ENCODE measurements at places on chromosomes 5 and 9.
A peak's percentile ranks its signal among the peaks of the same experiment; 100 is the strongest.

DNA sequence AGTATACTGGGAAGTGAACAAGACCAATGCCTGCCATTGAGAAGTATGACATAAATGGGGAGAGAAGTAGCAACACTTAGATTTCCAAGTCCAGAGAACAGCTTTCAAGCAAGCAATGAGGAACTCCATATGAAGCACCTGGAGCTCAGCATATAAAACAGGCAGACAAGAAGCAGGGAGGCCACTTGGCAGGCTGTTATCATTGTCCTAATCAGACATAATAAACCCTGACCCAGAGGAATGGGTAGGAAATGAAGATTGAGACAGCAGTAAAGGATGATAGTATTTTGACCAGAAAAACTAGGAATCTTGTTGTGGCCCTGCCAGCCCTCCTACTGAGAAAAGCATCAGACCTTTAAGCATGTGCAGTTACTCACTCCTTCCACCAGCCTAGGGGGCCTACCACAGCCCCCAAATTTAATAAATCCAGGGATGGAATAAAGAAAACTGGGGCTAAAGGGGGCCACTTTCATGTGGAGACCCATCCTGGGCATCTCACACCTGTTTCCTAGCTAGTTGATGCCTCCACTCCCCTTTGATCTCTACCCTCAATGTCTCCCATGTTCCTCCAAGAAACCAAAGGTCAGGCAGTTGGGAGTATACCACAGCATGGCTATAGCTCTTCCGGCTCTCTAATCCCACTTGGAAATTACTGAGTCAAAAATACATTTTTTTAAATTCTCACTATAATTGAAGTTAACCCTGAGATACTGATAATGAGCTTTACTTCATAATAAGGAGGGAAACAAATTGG lies 135.1 kb downstream of the SIL1 start:
- DNase-seq: no peak

DNA sequence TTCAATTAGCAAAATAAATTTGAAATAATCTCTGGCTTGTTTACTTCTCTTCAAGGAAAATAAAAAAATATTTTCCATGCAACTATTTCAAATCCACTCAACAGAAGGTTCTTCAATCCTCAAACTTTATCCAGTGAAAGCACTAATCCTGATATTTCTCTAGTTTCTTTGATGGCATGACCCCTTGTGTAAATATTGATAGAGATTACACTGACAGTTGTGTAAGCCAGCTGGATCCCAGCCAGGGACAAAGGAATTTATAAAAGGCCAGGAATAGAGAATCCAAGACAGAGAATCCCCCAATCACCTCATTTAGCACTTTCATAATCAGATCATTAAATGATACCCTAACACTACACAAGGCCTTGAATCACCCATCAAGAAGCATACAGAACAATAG lies 135.2 kb downstream of the GNA14 start:
- no peak for DNase-seq

DNA sequence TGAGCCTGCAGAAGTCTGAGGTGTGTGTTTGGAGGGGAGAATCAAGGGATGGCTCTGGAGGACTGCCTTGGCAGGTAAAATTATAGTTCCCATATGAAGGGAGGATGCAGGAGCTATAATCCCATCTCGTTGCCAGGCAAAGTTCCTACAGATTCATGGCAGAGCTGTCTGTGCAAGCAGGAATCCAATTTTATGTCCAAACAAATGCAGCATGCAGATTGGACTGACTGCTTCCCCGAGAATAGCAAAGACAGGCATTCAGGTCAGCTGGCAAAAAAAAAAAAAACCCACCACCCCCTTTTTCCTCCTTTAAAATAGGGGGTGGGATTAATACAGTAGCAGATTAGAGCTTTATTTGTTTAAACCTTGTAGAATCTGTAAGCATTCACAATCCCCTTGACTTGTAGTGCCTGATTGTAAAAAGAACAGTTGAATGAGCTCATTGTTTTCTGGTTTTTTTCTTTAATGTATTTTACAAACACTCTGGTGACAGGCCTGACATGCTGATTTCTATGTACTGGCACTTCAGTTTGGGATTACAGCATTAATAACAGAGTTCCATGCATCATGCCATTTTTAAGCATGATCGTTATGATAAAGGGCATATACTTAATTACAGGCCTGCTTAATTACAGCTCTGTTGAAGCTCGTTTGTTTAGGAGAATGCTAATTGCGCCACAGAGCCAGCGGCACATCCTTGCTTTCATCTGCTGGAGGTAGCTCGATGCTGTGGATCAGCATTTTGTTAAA lies 141.4 kb upstream of the LMX1B start:
- no peak for DNase-seq

DNA sequence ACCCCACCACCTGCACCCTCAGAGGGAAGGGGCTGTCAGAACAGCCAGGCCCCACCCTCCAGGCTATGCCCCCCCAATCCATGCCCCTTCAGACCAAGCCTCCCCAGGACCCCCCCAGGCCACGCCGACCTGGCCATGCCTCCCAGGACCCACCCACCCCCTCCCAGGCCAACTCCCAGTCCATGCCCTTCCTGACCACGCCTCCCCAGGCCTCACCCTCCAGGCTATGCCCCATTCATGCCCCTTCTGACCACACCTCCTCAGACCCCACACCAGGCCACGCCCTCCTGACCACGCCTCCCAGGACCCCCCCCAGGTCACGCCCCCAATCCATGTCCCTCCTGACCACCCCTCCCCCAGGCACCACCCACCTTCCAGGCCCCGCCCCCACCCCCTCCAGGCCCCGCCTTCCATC lies 27.6 kb downstream of the TPPP start:
- DNase-seq: no peak

DNA sequence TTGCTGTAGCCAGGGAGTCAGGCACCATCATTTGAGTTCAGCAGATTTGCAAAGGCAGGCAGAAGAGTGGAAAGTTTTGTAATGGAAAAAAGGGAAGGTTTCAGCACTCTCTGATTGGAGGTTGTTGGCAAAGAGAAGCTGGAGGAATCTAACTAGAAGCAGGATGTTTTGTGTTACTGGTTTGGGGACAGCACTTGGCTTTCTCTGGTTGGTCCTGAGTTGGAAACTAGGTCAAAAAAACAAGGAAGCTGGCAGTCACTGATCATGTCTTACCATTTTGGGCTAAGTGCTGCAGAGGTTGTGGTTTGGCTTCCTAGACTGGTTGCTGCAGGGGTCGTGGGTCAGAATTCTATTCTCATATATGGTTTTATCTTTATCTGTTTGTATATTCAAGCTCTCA lies 189.8 kb downstream of the DRD1 start:
- peak; percentile 72 for DNase-seq

- no peak for DNase-seq
These were observed 85.2 kb downstream of the BASP1 start for GRCh38 chr5:17302604-17303003.

- no peak for DNase-seq
These were observed 69.9 kb upstream of the SLC1A1 start for GRCh38 chr9:4420351-4420750.

GRCh38 chr9:2026220-2026997 lies 11.3 kb downstream of the SMARCA2 start:
- DNase-seq: no peak

DNA sequence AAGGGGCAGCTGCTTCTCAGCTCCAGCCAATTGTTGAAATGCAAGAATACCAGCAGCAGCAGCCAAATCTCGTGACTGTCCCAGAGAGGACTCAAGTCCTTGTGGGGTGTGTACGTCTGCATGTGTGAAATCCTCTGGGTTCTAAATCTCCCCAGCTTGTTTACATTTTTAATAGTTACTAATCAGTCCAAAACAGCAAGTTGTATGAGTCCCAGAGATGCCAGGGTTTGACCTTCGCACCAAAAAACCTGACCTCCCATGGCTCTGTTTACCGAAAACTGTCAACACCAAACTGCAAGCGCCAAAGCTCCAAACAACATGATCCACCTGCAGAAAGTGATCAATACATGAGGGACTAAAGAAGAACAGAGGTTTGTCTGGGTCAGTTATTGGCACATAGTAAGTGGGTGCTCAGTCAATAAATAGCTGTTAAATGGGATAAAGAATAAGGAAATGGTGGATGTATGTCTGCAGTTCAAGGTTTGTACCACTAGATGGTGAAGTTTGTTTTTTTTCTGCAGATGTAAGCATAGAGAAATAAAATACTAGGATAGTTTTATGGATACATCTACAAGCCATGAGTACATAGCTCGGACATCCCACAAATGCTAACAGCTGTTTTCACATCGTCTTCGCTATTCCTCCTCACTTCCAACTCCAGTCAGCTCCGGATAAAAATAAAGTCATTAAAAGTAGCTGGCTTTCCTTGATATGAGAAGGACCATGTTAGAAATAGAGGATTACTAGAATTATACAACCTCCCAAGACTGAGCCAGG lies 85.3 kb upstream of the ADRB2 start:
- DNase-seq: no peak

DNA sequence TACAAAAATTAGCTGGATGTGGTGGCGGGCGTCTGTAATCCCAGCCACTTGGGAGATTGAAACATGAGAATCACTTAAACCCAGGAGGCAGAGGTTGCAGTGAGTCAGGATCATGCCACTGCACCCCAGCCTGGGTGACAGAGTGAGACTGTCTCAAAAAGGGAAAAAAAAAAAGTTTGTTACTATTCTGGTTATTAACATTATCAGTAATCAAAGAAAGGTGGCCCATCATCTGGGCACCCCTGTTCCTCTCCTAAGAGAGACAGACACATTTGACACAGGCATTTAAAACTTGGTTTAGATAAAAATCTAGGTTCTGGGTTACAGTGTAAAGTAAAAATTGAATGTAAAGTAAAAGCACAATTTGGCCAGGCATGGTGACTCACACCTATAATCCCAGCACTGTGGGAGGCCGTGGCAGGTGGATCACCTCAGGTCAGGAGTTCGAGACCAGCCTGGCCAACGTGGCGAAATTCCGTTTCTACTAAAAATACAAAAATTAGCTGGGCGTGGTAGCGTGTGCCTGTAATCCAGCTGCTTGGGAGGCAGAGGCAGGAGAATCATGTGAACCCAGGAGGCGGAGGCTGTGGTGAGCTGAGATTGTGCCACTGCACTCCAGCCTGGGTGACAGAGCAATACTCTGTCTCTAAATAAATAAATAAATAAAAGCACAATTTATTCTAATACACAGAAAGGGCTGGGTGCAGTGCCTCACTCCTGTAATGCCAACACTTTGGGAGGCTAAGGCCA lies 16.7 kb upstream of the PHYHD1 start:
- DNase-seq: no peak

DNA sequence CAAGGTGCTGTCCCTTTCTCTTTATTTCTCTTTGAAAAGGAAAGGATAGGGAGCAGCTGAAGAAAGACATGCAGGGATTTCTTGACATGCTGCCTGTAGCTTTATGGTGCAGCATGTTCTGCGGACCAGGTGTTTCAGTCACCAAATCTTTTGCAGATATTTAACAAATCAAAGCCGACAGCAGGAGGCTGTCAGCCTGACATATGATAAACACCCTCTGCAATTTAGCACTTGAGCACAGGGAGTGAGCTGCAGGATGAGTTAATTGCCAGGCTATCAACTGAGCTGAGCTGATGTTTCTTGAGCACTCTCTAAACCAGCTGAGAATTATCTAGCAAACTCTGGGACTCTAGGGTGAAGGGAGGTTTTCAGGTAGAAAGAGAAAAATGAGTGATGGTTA lies 212.8 kb upstream of the ATP10B start:
- DNase-seq: no peak

- no peak for DNase-seq
These were observed 125.3 kb upstream of the SAP30L start for GRCh38 chr5:154320224-154321089.

GRCh38 chr9:111615928-111616327 lies 15.2 kb upstream of the DNAJC25 start:
- DNase-seq: no peak

Data from vagina (tissue), 2 donors.